Activated CD8-positive, alpha-beta memory T cell treated with anti-CD3 and anti-CD28 coated beads, Interleukin-2, amount 50 U/mL, for 4 hours (primary cell): ENCODE measurements at places on chromosomes 12 and 14.
A peak's percentile ranks its signal among the peaks of the same experiment; 100 is the strongest.

GRCh38 chr12:120468325-120468820 lies 1.2 kb downstream of the SRSF9 start:
- no peak for DNase-seq

- peak; percentile 21 for DNase-seq
Observed at GRCh38 chr14:65164068-65164824, 61.9 kb upstream of the MAX start.

DNA sequence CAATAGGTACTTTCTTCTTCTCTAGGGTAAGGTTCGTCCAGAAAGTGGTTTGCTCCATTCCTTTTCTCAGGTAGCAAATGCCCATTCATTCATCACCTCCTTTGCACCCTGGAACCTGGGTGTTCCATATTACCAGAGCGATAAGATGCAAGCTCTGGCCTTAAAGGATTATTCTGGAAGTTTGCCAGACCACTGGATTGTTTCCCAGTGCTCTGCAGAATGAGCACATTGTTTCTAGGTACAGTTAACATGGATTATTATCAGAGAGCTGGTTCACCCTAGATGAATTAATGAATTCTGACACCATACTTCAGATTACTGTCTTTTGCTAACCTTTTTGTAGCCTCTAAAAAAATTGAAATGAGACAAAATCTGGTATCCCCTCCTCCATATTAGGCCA lies 170.9 kb upstream of the BMP4 start:
- DNase-seq = no peak

DNA sequence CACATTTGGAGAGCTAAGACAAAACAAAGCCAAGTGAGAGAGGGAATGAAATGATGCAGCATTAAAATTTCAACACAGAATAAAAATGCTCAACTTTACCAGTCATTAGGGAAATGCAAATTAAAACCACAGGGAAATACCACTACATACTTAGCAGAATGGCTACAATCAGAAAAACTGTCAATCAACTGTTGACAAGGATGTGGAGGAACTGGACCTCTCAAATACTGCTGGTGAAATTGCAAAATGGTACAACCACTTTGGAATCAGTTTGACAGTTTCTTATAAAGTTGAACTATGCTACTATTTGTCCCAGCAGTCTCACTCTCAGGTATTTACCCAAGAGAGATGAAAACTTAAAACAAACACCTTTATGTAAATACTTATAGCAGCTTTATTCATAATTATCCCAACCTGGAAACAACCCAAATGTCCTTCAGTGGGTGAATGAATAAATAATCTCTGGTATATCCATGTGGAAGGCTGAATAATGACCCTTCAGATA lies 43.8 kb upstream of the KTN1 start:
- DNase-seq = no peak

- no peak for DNase-seq
Observed at GRCh38 chr14:73714656-73715081, 485 bp upstream of the PNMA1 start.

DNA sequence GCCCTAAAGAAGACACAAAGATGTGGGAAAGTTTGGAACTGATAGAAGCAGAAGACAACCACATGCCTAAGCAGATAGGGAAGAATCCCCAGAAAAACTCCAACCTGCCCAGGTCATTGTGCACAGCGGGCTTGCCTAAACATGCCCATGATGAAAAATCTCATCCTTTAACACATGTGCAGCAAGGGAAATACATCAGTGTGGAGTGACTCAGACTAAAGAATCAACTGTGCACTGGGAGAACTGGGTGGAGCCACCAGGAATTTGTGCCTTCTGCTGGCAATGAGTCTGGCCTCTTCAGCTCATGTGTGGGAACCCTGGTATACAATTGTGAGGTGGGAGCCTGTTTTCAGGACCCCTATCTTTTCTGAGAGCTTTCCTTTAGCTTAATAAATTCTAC lies 398.5 kb downstream of the FSCB start:
- DNase-seq = no peak

GRCh38 chr12:119704065-119704747 lies 36.3 kb downstream of the PRKAB1 start:
- no peak for DNase-seq

DNA sequence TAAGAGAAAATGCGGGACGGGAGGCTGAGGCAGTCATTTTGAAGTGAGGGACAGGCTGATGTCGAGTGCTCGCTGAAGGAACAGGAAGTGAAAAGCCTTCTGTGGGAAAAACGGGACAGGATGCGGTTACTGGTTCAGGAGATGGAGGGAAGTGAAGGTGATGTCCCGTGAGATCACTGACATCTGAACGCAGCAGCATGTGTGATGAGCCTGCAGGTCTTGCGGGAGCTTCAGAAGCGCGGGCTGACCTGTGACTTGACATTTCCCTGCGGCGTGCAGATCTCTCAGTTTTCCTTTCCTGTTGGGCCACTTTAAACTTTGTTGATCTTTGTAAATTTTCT lies 77.8 kb downstream of the DDX51 start:
- no peak for DNase-seq

GRCh38 chr14:24247422-24247821 lies 5.0 kb upstream of the TINF2 start:
- DNase-seq = no peak

- DNase-seq = no peak
Observed at GRCh38 chr12:114335607-114336006, 70.3 kb downstream of the TBX5 start.

GRCh38 chr12:127790376-127790775 lies 476.6 kb upstream of the TMEM132C start:
- no peak for DNase-seq

DNA sequence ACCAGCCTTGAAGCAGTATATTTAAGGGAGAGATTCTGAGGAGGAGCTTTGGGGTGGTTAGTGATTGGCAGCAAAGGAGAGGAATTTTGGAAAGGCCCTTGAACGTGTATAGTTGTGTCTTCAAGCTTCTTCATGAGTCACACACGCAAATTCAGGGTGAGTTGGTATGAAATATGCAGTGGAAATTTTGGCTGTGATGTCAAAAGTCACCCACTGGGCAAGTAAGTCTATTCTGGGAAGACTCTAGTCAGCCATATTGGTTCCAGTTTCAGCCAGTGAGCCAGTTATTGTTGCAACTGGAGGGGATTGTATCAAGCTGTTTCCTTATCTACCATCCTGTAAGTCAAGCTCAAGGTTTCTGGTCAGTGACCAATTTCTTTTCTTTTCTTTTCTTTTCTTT lies 32.0 kb upstream of the VASH1 start:
- DNase-seq = no peak

DNA sequence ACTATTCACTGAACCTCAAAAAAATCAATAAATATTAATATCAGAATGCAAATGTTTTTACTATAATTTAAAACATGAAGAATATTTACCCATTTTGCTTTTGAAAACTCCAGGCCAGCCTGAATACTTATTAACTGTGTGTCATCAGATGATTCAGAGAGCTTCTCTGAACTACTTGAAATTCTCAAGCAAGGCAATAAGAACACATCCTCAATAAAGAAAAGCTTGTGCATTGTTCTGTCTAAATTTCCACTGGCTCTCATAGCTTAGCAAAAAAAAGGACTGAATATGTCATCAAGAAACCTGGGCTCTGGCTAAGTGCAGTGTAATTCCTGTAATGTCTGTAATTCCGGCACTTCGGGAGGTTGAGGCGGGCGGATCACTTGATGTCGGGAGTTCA lies 194.1 kb downstream of the BTG1 start:
- no peak for DNase-seq

GRCh38 chr12:25929142-25929541 lies 29.3 kb upstream of the RASSF8 start:
- DNase-seq = no peak

DNA sequence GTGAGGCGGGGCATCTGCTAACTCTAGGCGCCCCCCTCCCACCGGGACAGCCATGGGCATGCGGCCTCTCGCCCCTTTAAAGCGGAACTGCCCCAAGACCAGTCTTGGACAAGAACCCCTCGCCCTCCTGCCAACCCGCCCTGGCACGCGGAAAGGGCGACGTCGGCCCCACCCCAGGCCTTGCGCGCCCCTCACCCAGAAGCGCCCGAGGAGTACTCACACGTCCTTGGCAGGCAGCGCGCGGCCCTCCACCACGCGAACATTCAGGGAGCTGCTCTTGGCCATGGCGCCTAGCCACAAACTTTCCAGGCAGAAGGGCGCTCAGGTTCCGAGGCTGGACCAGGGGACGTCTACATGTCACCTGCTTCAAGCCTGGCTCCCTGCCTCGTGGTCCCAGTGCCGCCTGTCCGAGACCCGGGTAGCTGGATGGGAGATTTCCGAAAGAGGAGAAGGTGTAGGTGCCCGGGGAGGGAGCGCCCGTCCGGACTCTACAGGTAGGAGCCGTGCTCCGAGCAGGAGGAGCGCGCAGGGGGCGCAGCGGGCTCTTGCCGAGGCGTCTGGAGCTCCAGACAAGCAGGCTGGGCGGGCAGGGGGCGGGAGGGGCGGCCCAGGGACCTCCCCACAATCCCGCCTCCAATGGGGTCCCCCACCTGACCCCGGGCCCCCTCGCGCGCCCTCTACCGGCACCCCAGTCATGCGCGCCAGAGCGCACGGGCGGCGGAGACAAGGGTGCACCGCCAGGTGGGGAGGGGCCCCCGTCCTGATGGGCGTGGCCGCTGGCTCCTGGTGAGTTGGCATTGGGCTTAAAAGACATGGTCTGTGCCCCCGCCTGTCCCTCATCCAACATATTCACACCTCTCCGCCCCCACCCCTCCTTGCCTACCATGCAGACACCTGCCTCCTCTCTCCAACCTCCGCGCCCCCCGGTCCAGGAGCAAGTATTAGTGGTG lies at the start of gene RASAL1:
TSS of gene RASAL1 (minus strand) at position 584 of the 950 bp plus-strand sequence. CDS start at position 285, 299 bp downstream.
- peak; percentile 73 for DNase-seq

DNA sequence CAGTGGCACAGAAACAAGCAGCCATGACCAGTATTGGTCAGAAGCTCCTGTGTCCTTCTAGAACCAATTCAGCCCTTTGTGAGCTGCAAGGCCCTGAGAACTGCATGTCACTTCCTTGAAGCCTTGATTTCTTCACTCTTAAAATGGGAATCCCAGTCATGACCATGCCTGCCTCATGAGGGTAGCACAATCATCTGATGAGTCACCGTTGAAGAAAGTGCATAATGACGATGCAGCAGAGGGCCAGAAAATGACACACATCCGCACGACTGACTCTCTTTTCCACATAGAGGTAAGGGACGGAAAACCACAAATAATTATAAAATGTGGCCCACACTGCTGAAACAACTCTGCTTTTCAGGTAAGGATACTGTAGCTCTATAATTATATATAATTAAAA lies 777.4 kb downstream of the BCL11B start:
- no peak for DNase-seq

DNA sequence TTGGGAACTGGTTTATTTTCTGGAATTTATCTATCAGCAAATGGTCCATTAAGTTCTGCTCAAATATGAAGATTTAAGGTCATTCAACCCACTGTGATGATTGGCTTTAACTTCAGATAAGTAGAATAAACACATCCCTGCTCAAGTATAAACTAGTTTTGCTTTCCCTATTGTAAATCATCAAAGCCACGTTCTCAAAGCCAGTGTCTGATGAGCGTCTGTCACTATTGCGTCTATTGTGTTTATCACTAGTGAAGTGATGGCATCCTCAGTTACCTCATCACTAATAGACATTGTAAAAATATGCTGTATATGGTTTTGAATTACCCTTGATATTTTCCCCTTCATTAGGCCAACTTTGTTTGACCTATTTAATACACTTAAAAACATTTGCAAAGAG lies 351.3 kb downstream of the BCAT1 start:
- no peak for DNase-seq

- DNase-seq = peak; percentile 41
Observed at GRCh38 chr14:58637391-58638230, at the start of gene DACT1. Gene DACT1, plus strand, starts transcription at chr14:58637962. Its CDS starts 241 bp downstream, at chr14:58638203.

DNA sequence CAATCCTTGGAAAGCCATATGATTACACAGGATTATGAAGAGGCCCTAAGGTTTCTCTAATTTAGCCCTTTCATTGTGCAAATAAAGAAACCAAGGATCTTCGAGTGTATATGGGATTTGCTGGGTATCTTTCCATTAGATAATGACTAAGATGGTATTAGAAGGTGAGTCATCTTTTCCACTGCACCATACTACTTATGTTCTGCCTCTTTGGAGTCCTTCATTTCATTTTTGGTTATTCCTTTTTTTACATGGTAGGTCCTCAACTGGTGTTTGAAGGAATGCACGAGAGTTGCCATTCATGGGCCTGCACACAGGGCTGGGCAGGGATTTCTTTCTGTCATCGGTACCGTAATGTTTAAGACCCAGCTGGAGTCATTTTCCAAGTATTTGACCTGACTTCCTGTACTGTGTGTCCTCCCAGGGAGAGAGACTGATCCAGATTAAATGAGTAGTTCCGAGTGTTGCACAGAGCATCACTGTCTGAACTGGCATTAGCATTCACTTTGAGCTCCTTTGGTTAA lies 85.7 kb downstream of the BORCS5 start:
- DNase-seq = no peak

DNA sequence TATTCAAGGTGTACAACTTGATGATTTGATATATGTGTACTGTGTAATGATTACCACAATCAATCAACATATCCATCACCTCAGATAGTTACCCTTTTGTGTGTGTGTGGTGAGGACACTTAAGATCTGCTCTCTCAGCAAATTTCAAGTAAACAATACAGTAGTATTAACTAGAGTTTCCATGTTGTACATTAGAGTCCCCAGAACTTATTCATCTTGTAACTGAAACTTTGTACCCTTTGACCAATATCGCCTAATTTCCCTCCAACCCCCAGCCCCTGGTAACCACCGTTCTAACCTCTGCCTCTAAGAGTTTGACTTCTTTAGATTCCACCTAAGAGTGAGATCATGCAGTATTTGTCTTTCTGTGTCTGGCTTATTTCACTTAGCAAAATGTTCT lies 12.1 kb downstream of the ADCK1 start:
- DNase-seq = no peak

GRCh38 chr14:77761205-77761931 lies 412 bp upstream of the SNW1 start:
- no peak for DNase-seq

DNA sequence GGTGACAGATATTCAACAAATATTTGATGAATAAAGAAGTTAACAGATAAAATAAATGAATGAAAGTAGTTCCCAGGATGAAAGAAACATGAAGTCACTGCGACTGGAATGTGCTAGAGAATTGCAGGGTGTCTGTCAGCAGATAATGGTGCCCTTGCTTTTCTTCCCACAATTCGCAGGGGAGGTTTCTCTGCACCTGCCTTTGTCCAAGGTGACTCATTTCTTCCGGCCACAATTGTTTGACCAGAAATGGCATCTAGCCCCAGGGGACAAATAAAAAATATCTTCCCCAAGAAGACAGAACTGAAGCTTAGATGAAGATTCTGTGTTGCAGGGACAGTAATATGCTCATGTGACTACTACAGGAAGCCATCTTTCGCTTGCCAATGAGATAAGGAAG lies 316.1 kb upstream of the TBX3 start:
- DNase-seq = no peak

DNA sequence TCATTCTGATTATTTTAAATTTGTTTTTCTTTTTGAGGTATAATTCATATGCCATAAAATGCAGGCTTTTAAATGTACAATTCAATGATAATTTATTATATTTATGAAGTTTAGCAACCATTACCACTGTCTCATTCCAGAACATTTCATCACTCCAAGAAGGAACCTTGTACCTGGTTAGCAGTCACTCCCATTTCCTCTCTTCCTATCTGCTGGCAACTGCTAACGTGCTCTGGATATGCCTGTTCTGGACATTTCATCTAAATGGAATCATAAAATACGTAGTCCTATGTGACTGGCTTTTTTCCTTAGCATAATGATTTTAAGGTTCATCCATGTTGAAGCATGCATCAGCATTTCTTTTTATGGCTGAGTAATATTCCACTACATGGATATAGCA lies 15.5 kb downstream of the CPSF6 start:
- no peak for DNase-seq
